ENCODE measurements at places on chromosomes 6 and 20. TPM values are rescaled to one million over a fixed set of nuclear protein-coding genes. Genes with fewer than 3 reads are reported as not detected.

TNXB gene
- total RNA-seq: 3.8 TPM

SERAC1 gene
- total RNA-seq: 18.6 TPM

SNAI1 gene
- 13.5 TPM for total RNA-seq

THBS2 gene
- 1.1 TPM for total RNA-seq

TNNC2 gene
- total RNA-seq: 0.54 TPM

OOEP gene
- not detected for total RNA-seq

TAGAP gene
- total RNA-seq: not detected

NKX2-2 gene
- 0.46 TPM for total RNA-seq

DOK5 gene
- 3.1 TPM for total RNA-seq

GRCh38 chr6:63415286-63415685 is 95.5 kb upstream of the LGSN start:
- DNase-seq: no peak

- no peak for DNase-seq
These were observed 121.4 kb upstream of the CLDN20 start for GRCh38 chr6:155142168-155143028.

DNA sequence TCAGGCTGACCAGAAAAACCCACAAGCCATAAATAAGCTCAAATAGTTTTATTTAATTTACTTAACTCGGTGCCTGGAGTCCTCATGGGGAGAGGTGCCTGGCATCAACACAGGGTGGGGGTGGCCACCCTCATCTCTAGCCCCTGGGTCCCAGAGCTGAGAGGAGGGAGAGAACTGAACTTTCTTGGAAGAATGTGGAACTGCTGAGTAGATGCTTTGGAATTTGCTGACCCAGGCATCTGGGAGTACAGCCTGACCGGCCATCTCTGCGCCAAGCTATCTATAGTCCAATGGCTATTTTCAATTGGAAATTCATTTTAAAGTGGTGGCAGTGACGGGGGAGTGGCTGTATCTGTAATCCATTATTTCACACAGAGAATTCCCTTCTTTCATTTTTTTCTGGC is 104.8 kb downstream of the CDH26 start:
- peak; percentile 22 for DNase-seq

DNA sequence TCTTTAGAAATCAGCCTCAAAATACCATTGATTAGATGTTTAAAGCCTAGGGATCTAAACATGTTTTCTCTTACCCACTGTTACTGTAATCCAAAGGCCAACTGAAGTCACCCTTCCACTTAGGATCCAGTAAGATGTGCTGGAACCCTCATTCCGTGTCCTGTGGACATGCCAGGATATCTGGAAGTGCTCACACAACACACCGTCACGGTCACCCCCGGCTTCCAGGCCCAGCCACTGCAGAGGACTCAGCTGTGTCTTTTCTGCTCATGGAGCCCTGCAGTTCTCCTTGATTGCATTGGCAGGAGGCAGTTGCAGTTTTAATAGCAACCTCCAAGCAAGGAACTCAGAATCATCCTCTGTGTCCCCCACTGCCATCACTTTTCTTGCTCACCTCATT is 93.3 kb downstream of the CAP2 start:
- no peak for DNase-seq

DNA sequence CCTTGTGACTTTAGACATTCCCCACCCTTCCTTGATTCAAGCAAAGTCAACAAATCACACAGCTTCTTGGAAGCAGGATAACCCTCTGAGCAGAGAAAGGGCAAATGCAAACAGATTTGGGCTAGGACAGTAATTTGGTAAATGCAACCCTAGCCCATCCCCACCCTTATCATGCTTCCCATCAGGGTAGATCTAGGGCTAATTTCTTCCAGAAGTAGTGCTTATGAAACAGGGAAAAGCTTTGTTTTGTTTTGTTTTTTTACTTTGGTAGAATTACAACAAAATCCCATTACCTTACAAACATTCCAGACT is 525.1 kb upstream of the NOX3 start:
- DNase-seq: no peak

DNA sequence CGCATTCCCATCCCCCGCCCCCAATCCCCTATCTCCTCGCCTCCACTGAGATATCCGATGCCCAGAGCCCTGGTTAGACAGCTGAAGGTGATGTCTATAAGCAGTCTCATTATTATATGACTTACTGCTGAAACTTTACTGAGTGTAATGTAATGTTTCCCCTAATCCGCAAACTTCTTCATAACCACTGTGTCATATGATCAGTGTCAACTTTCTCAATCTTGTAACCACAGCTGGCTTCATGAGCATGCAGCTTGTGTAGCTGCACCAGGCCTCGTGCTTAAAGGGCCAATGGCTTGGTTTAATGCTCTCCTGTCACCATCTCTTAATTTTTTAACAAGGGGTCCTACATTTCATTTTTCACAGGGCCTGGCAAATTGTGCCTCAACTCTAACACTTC is 8.1 kb downstream of the ASIP start:
- DNase-seq: no peak

DNA sequence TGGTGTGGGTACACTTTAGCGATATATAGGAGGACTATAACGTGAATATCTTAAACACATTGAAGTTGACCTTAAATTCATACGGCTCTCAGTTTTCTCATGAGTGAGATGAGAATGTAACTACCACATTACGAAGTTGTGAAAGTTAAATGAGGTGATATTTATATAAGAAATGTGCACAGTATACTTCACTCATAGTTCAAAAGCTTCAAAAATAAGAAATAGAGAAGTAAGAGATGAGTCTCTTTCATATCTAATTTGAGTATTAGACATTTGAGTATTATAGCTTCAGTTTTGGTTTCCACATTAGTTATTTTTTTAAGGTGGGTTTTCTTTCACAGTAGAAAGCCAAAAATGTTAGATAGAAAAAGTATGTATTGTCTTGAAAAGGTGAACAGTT is 183.3 kb downstream of the NKAIN2 start:
- no peak for DNase-seq

DNA sequence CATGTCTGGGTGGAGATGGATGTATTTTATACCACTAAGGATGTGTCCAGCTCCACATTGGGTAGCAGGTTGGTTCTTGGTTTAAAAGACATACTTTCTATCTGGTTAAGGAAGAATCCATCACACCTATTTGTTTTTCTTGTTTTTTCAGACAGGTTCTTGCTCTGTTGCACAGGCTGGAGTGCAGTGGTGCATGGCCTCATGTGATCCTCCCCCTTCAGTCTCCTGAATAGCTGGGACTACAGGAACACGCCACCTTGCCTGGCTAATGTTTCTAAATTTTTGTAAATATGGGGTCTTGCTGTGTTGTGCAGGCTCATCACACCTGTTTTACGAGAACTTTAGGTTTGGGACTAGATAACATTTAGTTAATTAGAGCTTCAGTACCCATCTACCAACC is 115.7 kb upstream of the PRND start:
- no peak for DNase-seq

DNA sequence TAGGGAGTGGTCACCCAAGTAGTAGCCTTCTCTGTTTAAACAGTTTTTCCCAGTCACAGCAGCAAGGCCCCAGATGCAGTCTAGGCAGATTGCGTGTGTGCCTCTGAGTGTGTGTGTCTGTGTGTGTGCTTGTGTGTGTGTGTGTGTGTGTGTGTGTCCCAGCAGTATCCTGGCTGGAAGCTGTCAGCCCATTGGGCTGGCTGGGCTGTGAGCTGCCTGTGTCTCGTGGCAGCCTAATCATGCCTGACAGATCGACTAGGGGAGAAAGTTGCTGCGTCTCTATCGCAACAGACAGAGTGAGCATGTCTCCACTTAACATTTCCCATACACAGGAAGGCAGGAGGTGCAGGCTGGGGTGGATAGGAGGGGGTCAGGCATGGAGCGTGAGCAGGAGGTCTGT is 42.9 kb upstream of the LRFN2 start:
- DNase-seq: no peak

DNA sequence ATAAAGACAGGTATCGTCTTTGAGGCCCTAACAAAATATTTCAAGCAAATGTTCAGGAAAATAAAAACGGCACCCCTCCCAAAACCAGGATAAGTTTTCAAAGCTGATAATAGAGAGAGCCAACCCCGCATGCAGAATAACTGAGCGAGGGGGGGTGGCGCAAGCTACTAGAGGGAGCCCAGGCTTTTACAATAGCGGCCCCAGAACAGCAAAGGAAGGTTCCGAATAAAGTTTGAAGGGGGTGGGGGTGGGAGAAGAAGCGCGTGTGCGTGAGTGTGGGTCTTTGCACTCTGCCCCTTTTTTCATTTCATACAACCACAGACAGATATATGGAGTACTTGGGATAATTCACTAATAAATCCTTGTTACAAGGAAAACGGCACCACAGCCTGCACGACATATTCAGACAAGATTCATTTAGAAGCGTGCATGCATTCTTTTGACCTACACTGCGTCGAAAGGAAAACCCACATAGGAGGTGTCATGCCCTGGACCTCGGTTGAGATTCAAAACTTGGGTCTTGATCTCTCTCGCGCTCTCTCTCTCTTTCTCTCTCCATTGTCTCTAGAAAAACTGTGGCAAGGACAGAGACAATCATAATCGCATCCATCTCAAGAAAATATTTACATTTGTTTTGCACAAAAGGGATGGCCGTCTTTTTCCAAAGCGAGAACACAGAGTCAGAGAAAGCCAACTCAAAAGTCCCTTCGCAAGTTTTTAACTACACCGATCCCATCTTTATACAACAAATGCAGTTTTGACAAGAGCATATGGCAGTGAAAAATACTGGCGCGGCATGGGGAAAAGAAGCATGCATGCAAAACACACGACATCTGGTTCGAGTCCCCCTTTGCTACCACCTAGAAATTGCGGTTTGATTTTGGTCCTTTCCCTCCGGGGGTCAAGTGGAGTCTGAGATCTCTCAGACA is 1.6 kb downstream of the OLIG3 start:
- DNase-seq: peak; percentile 44

DNA sequence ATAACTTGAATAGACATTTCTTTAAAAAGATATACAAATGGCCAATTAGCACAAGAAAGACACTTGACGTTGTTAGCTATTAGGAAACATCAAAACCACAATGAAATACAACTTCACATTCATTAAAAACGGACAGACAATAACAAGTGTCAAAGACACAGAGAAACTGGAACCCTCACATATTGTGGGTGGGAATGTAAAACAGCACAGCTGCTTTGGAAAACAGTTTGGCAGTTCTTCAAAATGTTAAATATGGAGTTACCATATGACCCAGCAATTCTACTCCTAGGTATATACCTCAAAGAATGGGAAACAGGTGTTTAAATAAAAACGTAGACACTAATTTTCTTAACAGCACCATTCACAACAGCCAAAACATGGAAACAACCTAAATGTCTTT is 100.5 kb upstream of the SLC22A23 start:
- no peak for DNase-seq

GRCh38 chr6:23410439-23410838 is 715.6 kb upstream of the NRSN1 start:
- DNase-seq: no peak

DNA sequence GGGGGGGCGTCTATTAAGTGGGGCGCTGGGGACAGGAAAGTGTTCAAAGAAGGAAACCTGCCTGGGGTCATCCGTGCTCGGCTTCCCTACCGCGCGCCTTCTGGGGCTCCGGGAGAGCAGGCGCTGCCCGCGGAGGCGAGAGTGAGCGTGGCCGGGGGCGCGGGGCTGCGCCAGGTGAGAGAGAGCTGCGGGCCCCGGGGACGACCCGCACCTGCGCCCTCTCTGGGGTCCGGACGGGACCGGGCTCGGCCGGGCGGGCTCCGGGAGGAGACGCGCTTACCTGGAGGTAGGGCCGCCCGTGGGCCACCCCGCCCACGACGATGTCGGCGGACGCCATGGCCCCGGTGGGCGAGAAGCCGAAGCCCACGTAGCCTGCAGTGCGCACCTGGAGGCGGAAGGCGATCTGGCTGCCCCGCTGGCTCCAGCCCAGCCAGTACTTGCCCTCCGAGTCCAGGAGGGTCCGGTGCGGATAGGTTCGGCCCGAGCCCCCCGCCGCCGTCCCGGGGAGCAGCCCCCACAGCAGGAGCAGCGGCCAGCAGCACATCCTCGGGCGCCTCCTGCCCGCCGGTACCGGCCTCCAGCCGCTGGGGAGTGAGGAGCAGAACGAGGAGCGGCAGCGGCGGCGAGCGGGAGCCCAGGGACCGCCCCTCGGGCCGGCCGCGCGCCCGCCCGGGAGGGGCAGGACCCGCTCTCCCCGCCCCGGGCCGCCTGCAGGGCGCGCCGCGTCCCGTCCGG is at the start of gene MOXD1:
TSS of gene MOXD1 (minus strand) at position 593 of the 735 bp plus-strand sequence. CDS start at position 544, 49 bp downstream.
- DNase-seq: peak; percentile 88

GRCh38 chr6:113475392-113475791 is 381.8 kb upstream of the MARCKS start:
- no peak for DNase-seq

- DNase-seq: peak; percentile 65
These were observed 70.1 kb upstream of the BMP2 start for GRCh38 chr20:6697228-6697972.

GRCh38 chr6:145863988-145864616 is 49.5 kb upstream of the FBXO30 start:
- no peak for DNase-seq

GRCh38 chr20:43124241-43124640 is 65.5 kb downstream of the PTPRT start:
- DNase-seq: no peak

DNA sequence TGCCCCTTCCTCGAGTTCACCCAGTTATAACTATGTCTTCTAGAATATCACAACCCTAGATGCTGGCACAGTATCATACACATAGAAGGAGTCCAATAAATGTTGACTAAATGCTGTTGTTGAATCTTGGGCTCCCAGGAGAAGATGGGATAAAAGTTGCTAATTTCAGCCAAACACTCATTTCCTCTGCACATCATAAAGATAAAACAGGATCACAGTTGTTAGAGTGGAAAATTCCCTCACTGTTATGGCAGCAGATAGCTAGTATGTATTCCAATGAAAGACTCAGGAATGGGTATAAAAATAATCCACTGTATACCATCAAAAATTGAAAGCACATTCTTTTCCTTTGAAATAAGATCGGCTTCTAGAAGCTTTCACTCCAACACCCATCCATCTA is 294.9 kb upstream of the TSHZ2 start:
- DNase-seq: no peak

DNA sequence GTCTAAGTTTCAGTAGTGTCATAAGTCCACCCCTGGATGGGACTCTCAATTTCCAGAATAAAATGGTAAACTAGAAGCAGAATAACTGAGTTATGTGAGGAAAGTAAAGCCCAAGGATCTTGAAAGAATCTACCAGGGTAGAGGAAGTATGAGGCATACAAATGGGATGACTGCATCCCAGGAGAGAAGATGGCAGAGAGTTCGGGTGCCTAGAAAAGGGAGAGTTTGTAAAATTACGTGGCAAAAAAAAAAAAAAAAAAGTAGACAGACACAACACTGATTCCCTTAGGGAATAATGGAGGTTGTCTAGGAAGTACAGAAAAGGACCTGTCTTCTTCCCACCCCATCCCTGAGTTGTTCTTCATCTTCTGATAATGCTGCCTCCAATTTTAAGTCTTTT is 3.4 kb downstream of the GABBR1 start:
- DNase-seq: no peak

- DNase-seq: no peak
These were observed 189.4 kb upstream of the PRDM1 start for GRCh38 chr6:105896821-105897095.

DNA sequence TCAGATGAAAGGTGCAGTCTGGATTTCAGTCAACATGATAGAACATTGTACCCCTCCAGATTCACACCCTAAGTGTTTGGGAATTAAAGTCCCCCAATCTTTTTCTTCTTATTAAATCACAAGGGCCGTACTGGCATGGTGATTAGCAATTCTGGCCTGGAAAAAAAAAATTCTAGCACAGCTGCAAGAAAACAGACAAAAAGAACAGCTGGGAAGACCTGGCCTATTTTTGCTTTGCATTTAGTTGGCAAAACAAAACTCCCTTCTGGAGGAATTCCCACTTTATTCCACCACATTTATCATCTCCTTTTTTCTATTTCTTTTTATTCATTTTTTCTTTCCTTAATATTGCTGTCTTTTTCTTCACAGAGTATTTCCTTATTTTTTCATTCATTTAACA is 39.8 kb upstream of the AKAP12 start:
- DNase-seq: no peak

Data from endodermal cell (in vitro differentiated cells).